Esophagus muscularis mucosa (tissue), 4 donors: ENCODE measurements at places on chromosomes 6 and 20. TPM values are rescaled to one million over a fixed set of nuclear protein-coding genes. Genes with fewer than 3 reads are reported as not detected.

KCNK17 gene
- total RNA-seq = 0.17 TPM

SRSF12 gene
- total RNA-seq = 1.2 TPM

PHACTR1 gene
- 4.2 TPM for total RNA-seq

SOBP gene
- 44.1 TPM for total RNA-seq

TOX2 gene
- total RNA-seq = 30.3 TPM

ADGRG6 gene
- total RNA-seq = 8.3 TPM

C20orf204 gene
- total RNA-seq = 1.6 TPM

MCCD1 gene
- not detected for total RNA-seq

ARFGEF3 gene
- 3.3 TPM for total RNA-seq

HDGFL1 gene
- not detected for total RNA-seq

C20orf141 gene
- total RNA-seq = not detected

CD2AP gene
- total RNA-seq = 19.6 TPM

HLA-DPB1 gene
- total RNA-seq = 71.3 TPM

LY6G6D gene
- total RNA-seq = not detected

SPAG4 gene
- total RNA-seq = 2.7 TPM

NFATC2 gene
- total RNA-seq = 11.6 TPM

SAMD5 gene
- 0.42 TPM for total RNA-seq

FGD2 gene
- 22.4 TPM for total RNA-seq

UFL1 gene
- total RNA-seq = 27.0 TPM

SLC22A1 gene
- 0.26 TPM for total RNA-seq

TMEM74B gene
- total RNA-seq = 0.71 TPM

ID4 gene
- 60.2 TPM for total RNA-seq

CYB5R4 gene
- 10.7 TPM for total RNA-seq

TSPO2 gene
- not detected for total RNA-seq

ADGRB3 gene
- total RNA-seq = 4.9 TPM

TP53TG5 gene
- 1.1 TPM for total RNA-seq
